ENCODE measurements at places on chromosomes 13 and 19.

DNA sequence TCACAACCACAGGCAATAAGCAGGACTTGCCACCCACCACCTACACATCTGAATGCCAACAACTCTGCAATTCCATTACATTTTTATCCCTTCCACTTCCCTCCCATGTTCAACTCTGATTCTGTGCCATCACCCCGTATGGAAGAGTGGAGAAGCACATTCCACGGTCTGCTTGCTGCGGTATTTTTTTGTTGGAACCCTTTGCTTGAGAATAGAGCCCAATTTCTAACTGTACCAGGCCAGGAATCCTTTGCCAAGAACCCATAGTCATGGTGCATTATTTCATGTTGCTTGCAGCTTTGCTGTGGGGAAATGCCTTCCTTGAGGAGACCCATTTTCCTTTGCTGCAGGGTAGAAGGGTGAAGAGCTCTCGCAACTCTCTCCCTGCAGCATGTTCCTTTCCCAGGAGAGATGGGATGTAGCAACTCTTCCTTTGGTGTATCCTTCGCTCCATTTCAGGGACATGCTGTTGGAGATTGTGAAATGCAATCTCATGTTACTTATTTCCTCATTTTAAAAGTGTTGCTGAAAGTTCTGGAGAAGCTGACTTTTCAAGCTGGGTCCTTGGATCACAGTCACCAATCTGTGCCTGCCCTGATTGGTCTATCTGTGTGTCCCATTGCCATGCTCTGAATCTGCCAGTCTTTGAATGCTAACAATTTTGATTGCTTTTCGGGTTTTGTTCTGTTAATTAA, 69.8 kb upstream of the STARD13 start:
- DNase-seq, result no peak

DNA sequence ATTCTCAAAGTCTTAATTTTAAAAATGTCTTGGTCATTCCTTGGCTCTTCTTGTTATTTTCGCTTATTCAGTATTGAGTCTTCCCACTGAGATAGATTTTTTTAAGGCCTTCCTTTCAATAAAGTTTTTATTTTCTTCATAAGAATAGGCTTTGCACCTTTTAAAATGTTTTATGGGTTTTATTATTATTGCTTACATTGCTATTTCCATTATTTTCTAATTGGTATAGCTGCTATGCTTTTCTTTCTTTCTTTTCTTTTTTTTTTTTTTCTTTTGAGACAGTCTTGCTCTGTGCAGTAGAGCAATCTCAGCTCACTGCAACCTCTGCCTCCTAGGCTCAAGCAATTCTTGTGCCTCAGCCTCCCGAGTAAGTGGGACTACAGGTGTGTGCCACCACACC, 195.7 kb downstream of the PDS5B start:
- DNase-seq, result no peak

- no peak for DNase-seq
These were observed 8.9 kb upstream of the DGKH start for GRCh38 chr13:42039457-42039945.

DNA sequence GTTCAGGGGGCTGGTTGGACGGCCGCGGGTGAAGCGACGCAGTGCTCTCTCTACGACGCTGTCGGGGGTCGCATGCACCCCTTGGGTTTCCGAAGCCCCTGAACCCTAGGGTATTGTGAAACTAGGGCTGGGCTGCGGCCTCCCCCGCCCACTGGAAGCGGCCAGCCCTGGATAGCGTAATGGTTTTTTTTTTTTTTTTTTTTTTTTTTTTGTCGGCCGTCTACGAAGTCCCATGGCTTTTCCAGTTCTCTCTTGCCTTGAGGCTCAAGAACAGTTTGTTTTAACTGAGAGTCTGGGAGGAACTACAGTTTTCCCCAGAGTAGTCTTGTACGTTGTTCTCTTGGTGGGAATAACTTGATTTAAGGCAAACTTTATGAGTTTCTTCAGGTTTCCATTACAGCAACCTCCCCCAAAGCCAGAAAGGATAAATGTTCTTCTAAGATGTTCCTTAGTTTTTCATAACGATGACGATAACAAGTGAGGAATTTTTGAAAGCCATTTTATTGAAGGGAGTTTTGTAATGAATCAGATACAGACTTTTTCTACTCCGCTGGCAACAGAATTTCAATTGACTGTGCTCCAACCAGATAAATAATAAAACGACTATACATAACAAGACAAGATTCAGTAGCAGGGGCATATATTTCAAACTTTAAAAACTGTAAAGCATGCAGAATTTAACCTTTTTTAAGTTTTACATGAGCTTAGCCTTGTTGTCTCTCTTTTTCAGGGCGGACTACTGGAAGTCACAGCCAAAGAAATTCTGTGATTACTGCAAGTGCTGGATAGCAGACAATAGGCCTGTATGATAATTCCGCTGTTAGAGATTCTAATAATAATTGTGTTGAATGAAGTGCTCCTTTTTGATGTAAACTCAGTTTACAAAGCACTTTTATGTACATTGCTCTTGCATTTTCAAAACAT, 867 bp downstream of the WBP4 start:
- DNase-seq, result peak; percentile 81

DNA sequence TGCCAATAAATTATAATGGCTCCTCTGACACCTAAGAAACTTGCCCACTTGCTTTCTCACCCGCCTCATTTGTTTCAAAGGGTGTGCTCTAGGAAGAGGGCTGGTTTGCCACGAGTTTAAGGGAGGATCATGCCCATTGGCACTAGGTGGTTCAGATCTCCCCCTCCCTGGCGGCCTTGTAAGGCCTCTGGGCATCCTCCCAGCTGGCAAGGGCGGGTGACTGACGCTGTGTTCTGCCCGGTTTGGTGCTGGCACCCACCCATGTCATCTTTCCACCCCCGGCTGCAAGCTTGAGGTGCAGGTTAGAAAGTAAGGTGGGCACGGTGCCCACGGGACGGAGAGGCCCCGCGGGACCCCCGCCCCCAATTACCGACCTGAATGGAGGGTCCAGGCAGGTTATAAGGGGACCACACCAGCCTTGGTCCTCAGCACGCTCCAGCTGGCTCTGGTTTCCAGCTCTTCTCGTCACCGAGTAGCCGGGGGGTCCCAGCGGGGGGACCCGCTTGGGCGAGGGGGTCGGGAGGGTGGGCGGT, 90.4 kb downstream of the PTPRS start:
- DNase-seq, result no peak

- peak; percentile 15 for DNase-seq
These were observed 473 bp upstream of the ITM2B start for GRCh38 chr13:48232420-48233045.

GRCh38 chr19:17718947-17719711, at the start of gene MAP1S:
MAP1S (plus strand) TSS chr19:17719480; CDS start chr19:17719503, 23 bp downstream.
- DNase-seq, result peak; percentile 50

DNA sequence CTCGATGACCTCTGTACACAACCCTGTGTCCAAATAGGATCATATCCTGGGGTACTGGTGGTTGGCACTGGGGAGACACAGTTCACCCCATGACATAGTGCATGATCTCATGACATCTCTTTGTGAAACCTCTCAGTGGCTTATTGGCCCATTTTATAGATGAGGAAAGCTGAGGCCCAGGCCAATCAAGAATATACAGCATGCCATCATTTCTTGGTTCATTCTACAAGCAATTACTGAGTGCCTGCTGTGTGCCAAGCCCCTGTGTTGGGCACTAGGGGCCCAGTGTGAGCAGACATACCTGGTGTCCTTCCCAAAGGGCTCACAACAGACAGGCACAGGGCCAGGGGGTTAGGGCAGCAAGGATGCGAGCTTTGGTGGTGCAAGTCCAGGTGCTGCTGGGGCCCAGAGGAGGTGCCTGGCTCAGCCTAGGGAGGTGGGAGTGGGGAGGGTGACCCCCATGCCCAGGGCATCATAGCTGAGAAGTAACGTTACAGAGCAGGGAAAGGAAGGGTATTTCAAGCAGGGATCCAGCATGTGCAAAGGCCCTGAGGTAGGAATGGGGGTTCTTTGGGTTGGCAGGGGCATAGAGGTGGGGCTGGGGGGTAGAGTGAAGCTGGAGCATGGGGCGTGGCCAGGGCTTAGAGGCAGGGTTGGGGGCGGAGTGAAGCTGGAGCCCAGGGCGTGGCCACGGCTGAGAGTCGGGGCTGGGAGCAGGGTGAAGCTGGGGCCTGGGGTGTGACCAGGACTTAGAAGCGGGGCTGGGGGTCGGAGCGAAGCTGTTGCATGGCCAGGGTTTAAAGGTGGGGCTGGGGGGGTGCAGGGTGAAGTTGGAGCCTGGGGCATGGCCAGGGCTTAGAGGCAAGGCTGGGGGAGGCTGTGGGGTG, 20.7 kb downstream of the COLGALT1 start:
- no peak for DNase-seq

GRCh38 chr13:39259371-39260140, 221.3 kb downstream of the NHLRC3 start:
- no peak for DNase-seq

GRCh38 chr13:44189085-44189484, 184.5 kb upstream of the SERP2 start:
- DNase-seq, result no peak

- peak; percentile 43 for DNase-seq
These were observed 36.8 kb downstream of the NFIX start for GRCh38 chr19:13031917-13032623.

- no peak for DNase-seq
These were observed 13.4 kb upstream of the GJB2 start for GRCh38 chr13:20206065-20206697.

GRCh38 chr13:106918557-106918860, 350.6 kb upstream of the ARGLU1 start:
- no peak for DNase-seq

Data from astrocyte of the spinal cord (primary cell).